ENCODE measurements at places on chromosomes 4 and X.

- H3K36me3 ChIP-seq, result no peaks in the 10 kb centered on the region
- DNase-seq, result peak; percentile 45
- no peaks in the 10 kb centered on the region for H3K27me3 ChIP-seq
Observed at GRCh38 chrX:10015723-10016518, 48.8 kb downstream of the CLDN34 start.

- no peaks in the 10 kb centered on the region for H3K27me3 ChIP-seq
- no peak overlapping the region for H3K27ac ChIP-seq
- no peak for DNase-seq
- no peaks in the 10 kb centered on the region for H3K4me1 ChIP-seq
- H3K36me3 ChIP-seq, result no peaks in the 10 kb centered on the region
- no peak overlapping the region for H3K4me3 ChIP-seq
Observed at GRCh38 chr4:105651884-105652283, 56.6 kb downstream of the INTS12 start.

DNA sequence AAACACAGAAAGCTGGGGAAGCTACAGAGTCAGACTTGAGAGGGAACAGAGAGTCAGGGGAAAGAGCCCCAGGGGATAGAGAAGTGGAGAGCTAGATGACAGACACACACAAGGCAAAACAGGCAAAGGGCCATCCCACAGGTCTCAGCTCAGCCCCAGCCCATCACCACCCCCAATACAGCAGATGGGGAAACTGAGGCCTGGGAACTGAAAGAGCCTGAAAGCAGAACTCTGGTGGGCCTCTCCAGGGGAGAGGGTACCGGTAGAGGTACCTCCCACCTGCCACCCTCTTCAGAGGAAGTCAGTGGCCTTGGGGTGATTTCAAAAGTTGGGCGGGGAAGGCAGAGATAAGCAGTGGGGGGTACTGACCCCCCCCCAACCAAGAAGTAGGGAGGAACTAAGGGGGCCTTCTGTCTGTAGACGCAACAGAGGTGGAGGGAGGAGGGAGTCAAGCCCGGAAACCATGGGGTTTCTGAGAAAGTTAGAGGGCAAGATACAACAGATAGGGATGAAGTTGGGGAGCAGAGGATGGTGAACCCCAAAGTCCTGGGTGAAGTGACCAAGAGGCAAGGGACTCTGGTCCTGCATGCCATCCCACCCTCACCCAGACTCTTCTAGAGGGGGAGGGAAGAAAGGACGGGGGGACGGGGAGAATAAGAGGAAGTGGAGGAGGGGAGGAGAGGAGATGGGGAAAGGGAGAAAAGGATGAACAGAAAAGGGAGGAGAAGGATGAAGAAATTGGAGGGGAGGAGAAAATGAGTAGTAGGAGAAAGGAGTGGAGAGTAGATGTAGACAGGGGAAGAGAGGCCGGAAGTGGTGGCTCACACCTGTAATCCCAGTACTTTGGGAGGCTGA is 3.2 kb downstream of the GATA1 start:
- no peaks in the 10 kb centered on the region for H3K27me3 ChIP-seq
- H3K4me3 ChIP-seq, result no peak overlapping the region
- no peak overlapping the region for H3K27ac ChIP-seq
- H3K36me3 ChIP-seq, result no peaks in the 10 kb centered on the region
- H3K4me1 ChIP-seq, result no peaks in the 10 kb centered on the region
- DNase-seq, result no peak

- no peaks in the 10 kb centered on the region for H3K36me3 ChIP-seq
- no peaks in the 10 kb centered on the region for H3K4me1 ChIP-seq
- H3K27me3 ChIP-seq, result no peaks in the 10 kb centered on the region
- no peak overlapping the region for H3K27ac ChIP-seq
Observed at GRCh38 chr4:54741202-54741601, 83.4 kb downstream of the KIT start.

DNA sequence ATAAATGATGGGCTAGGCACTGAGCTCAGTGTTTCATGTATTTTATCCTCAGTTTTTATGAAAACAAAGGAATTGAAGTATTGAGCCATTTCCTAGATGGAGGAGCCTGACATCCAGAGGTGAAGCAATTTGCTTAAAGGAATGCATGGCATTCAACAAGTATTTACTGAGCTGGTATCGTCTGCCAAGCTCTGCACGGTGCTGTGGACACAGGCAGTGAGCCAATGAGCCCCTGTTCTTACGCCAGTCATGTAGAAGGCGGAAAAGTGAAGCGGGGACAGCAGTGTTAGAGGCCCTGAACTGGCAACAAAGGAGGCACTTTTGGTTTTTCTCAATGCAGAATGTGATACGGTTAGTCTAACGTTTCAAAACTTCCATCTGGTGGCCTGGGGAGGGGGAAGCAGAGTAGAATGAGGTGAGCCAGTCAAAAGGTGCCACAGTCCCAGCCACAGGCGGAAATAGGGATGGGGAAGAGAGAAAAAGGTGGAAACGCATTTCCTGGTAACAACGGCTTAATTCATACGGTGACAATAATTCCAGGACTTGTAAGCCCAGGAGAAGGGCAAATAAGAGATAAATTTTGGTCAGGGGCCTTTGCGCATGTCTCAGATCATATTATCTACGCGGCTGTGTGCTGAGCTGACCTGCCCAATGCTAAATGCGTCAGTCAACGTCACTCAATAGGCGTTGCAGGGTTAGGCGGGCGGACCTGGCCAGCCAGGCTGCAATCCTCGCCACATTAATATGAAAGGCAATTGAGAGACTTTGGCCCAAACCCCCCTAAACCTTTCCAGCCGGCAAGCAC is 133.9 kb downstream of the AFAP1 start:
- peaks cover 12% of the 10 kb centered on the region for H3K4me1 ChIP-seq
- peak; percentile 81 for DNase-seq
- H3K4me3 ChIP-seq, result no peak overlapping the region
- no peaks in the 10 kb centered on the region for H3K27me3 ChIP-seq

DNA sequence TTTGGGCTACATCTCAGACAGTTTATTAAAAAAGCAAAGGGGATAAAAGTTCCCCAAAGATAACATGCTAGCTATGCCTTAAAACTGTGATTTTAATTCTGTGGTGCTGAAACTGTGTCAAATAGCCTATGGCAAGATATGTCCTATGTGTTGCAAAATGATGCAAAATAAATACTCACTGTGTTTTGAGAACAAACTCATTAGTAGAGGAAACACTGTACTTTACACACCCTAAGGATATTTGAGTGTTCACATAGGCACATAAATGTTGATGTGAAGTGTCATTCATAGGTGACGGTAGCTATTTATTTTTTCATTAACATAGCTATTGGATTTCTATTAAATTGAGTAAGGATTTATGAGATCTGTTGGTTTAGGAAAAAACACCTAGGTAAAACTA is 351.9 kb downstream of the FAT4 start:
- H3K4me1 ChIP-seq, result no peaks in the 10 kb centered on the region
- no peak overlapping the region for H3K27ac ChIP-seq
- no peaks in the 10 kb centered on the region for H3K36me3 ChIP-seq
- H3K4me3 ChIP-seq, result no peak overlapping the region

DNA sequence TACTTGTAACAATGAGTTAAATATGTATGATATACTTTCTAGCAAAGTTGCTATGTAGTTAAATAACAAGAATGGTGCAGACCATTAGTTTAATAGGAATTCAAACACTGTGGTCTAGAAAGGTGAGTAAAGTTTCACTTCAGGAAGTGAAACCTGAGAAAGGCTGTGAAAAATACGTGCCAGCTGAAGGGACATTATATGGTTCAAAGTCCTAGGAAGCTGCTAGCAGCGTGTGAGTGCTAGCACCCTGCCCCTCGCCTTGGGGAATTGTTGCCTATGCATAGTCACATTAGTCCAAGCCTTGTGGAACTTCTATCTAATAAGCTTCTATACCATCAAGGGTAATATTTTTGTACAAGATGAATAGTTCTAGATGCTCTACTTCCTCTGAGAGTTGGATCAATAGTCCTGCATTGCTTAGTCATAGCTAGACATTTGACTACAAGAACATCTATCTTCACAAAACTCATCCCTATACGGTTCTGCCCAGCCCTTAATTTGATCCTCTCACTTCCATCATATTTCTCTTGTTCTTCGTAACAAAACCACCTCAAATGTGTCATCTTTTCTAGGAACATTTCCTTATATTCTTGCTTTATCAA is 45.8 kb upstream of the ARSJ start:
- H3K4me1 ChIP-seq, result no peaks in the 10 kb centered on the region
- H3K36me3 ChIP-seq, result no peaks in the 10 kb centered on the region
- DNase-seq, result peak; percentile 25
- no peak overlapping the region for H3K27ac ChIP-seq
- no peak overlapping the region for H3K4me3 ChIP-seq

GRCh38 chrX:118971552-118971951 is 2.9 kb upstream of the LONRF3 start:
- H3K27me3 ChIP-seq, result no peaks in the 10 kb centered on the region
- DNase-seq, result no peak
- no peak overlapping the region for H3K4me3 ChIP-seq
- H3K27ac ChIP-seq, result no peak overlapping the region

GRCh38 chrX:72021975-72022374 is 109.7 kb downstream of the RTL5 start:
- no peaks in the 10 kb centered on the region for H3K4me1 ChIP-seq
- H3K27me3 ChIP-seq, result no peaks in the 10 kb centered on the region
- H3K27ac ChIP-seq, result no peak overlapping the region
- DNase-seq, result no peak
- no peak overlapping the region for H3K4me3 ChIP-seq
- H3K36me3 ChIP-seq, result no peaks in the 10 kb centered on the region

DNA sequence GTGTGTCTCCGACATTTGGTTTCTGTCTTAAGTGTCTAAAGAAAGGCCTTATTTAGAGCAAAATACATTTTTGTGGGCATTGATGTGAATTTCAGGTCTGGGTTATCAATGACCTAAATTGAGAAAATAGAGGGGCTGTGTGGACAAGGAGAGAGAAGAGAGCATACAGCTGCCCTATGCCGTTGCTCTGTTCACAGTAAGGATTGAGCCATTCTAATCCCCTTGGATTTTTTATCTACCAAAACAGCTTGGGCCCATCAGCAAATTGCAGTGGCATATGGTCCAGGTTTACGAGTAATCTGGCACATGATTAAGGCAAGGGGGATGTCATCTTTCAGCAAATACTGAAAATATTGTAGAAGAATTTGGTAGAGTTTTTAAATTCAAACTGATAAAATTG is 210.2 kb downstream of the ANTXR2 start:
- H3K4me1 ChIP-seq, result no peaks in the 10 kb centered on the region
- H3K27me3 ChIP-seq, result no peaks in the 10 kb centered on the region
- no peak for DNase-seq
- no peak overlapping the region for H3K4me3 ChIP-seq
- H3K27ac ChIP-seq, result no peak overlapping the region

DNA sequence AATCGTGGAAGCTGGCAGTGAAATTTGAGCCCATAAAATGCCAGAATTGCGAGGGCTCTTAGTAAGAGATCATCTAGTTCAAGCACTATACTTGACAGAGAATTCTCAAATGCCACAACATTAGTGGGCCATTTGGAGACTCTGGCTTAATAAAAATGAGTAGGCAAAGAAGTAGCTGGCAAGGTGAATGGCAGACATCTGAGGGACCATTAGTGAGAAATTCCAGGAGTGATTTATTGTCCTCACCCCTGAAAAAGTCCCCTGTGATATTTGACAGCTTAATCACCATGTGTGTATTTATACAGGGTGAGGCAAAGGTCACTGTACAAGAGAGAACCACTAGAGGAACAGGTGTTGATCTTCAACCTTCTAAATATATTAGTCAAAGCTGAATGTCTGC is 207.5 kb downstream of the CHRDL1 start:
- H3K4me1 ChIP-seq, result no peaks in the 10 kb centered on the region
- H3K27me3 ChIP-seq, result no peaks in the 10 kb centered on the region
- H3K36me3 ChIP-seq, result no peaks in the 10 kb centered on the region
- no peak overlapping the region for H3K4me3 ChIP-seq
- no peak overlapping the region for H3K27ac ChIP-seq
- DNase-seq, result no peak

DNA sequence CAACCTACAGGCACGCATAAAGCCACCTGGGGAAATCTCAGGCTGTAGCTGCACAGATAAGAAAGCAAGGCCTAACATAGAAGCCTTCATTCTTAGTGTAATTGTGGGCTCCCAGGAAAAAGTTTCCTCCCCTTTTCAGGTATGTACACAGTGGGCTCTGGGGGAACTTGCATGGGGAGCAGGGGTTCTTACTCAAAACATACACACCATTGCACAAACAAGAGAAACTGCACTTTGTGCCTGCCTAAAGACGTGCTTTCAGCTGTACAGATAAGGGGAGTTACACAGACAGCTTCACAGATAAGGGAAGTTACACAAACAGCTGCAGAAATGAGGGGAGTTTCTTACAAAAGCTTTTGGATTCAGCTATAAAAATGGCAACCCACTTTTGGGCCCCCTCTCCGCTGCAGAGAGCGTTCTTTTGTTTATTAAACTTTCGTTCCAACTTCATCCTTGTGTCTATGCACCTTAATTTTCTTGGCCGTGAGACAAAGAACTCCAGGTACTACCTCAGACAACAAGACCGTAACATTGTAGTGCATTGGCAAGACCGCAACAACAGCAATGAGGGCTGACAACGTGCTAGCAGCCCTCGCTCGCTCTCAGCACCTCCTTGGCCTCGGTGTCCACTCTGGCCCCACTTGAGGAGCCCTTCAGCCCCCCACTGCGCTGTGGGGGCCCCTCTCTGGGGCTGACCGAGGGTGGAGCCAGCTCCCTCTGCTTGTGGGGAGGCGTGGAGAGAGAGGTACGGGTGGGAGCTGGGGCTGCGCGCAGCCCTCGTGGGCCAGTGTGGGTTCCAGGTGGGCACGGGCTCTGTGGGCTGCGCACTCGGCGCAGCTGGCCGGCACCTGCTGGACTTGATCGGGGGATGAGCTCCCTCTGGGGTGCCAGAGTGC is 317.5 kb downstream of the RAPGEF2 start:
- no peaks in the 10 kb centered on the region for H3K4me1 ChIP-seq
- no peak overlapping the region for H3K4me3 ChIP-seq
- no peaks in the 10 kb centered on the region for H3K27me3 ChIP-seq
- no peak for DNase-seq
- H3K27ac ChIP-seq, result no peak overlapping the region

- H3K27me3 ChIP-seq, result no peaks in the 10 kb centered on the region
- H3K27ac ChIP-seq, result no peak overlapping the region
- H3K4me3 ChIP-seq, result no peak overlapping the region
- no peak for DNase-seq
- no peaks in the 10 kb centered on the region for H3K4me1 ChIP-seq
Observed at GRCh38 chrX:130139474-130140201, 26.0 kb downstream of the AIFM1 start.

DNA sequence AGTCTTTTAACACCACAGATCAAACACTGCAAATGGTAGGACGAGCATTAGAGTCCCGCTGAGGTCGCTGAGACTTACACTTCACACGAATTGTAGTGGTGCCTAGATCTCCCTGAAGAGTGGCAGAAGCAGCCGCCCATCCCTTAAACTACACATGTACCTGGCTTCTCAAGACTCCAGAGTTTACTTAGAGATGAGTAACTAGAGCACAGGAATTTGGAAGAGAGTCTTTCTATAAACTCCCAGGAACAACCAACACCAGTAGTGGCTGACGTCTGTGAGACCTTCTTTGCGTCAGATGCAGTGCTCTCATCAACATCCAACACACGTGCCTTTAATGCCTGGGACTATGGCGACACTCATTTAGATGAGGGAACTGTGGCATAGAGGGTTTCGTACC is 12.6 kb downstream of the SORBS2 start:
- H3K27ac ChIP-seq, result no peak overlapping the region
- H3K36me3 ChIP-seq, result no peaks in the 10 kb centered on the region
- H3K4me1 ChIP-seq, result peaks cover 15% of the 10 kb centered on the region
- no peak overlapping the region for H3K4me3 ChIP-seq

Data from right lobe of liver (tissue), 6 donors.